ENCODE measurements at places on chromosomes 6 and 20.
A peak's percentile ranks its signal among the peaks of the same experiment; 100 is the strongest.

GRCh38 chr6:82084324-82084920, 163.1 kb downstream of the IBTK start:
- no peak for DNase-seq

DNA sequence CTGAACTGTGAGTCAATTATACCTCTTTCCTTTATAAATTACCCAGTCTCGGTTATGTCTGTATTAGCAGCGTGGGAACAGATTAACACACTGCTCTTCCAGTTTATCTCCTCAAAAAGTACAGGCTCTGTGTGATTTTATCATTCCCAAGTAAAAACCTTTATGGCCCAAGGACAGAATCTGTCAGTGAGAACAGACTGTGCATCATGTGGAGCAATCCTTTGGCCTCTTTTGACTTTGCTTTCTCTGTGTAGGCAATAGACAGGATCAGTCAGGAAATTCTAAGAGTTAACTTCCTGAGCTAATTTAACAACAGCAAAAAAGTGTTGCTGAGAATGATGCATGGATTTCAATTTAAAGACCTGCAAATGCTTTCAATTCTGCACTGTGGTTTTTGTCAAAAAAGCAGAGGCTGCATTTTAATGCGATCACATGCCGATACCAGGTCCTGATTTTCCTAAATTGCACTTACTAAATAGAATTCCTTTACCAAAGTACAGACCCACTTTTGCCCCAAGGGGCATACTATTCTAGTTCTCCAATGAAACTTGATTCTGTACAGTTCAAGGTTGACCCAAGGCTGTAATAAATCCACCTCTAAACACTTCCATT, 246.7 kb upstream of the MARCKS start:
- DNase-seq, result no peak

- no peak for DNase-seq
Observed at GRCh38 chr6:100096341-100096740, 102.3 kb upstream of the MCHR2 start.

- DNase-seq, result no peak
Observed at GRCh38 chr6:153976921-153977693, 61.9 kb upstream of the OPRM1 start.

- DNase-seq, result no peak
Observed at GRCh38 chr20:24337551-24337950, 131.9 kb upstream of the SYNDIG1 start.

GRCh38 chr6:119284861-119285521, 64.6 kb downstream of the MAN1A1 start:
- no peak for DNase-seq

GRCh38 chr6:90326404-90327057, 29.9 kb upstream of the BACH2 start:
- no peak for DNase-seq

DNA sequence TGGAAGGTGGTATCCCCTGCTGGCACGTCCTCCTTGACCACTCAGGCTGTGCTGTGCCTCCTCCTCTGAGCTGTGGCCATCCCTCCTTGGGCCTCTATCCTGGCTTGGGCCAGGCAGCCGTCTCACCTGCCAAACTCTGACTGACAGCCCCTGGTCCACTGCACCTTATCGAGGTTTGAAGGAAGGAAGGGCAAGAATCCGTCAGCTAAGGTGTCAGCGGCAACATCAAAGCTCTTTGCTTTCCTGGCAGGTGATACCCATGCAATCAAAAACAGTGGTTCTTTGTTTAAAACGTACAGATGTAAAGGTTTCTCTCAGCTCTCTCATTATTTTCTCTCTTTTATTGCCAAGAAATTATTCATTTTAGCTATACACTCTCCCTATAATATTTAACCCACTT, 203.9 kb downstream of the TBXT start:
- no peak for DNase-seq

DNA sequence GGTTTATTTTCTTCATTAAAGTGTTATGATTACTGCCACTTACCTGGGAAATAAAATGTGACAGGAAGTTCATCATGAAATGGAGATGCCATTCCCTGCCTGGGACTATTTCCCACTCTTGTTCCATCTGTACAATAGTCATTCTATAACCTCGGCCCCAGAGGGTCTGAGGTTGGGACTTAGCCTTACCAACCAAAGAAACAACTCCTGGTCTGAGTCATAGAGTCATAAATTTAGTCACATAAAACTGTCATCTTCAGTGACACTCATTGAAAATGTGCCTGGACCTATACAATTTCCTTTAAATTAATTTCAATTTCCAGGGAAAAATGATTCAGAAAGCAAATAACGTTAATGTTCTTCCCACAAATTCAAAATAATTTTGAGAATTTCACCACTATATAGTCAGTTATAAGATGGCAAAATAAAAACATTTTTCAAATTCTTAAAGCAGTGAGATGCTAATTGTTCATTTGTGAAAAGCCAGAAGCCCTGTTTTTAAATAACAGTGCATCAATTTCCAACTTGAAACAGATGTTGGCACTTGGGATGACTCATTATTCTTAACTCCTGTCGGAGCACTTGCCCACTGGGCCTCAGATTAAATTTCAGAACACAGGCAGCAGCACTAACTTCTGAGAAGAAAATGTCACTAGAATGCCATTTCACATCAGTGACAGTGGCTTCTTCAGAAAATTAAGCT, 201.2 kb upstream of the SMLR1 start:
- DNase-seq, result no peak

DNA sequence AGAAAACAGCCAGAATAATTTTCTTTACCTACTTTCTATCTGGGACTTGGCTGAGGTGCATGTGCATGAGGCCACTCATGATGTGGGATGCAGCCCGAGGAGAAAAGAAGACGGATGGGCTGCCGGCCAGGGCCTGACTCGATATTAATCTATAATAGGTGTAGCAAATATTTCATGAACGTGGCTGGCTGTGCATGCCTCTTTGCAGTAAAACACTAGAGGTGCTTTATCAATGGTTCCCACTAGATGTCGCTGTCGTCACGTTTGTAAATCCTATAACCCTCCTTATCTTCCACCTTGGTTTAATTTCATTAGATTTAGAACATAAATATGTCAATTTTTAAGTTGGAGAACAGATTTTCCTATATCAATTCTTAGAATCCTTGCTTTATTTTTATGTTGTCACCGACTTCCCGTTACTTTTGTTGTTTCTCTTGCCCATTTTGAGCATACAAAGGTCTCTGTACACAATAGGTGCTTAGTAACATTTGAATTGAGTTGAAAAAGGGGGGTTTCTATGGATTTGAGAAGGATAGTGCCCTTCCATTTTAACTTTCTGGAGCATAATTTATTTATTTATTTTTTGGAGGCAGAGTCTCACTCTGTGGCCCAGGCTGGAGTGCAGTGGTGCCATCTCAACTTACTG, 19.6 kb upstream of the FERMT1 start:
- peak; percentile 7 for DNase-seq

DNA sequence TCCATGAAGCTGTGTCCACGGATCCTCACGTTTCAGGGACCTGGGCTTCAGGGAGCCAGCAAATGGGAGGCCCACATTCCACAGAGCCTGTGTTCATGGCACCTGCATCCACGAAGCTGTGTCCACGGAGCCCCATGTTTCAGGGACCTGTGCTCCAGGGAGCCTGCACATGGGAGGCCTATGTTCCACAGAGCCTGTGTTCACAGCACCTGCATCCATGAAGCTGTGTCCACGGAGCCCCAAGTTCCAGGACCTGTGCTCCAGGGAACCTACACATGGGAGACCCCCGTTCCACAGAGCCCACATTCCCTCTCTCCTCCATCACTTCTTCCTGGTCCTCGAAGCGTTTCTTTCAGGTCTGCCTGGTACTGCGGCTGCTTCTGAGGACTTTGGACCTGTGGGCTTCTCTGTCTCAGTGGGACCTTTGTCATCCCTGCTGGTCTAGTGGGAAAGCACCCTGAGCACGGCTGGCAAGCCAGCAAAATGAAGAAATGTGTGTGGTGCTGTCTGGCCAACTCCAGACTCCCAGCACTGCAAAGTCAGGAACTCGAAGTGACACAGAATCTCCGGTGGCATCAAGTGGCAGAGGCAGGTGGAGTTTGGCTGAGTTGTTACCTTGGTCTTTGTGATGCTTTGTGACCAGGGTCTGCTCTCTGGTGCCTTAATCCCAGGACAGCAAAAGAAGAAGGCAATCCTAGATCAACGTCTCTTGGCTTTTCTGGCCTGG, 245.9 kb downstream of the DLL1 start:
- no peak for DNase-seq

GRCh38 chr20:58695895-58696375, 3.3 kb downstream of the NPEPL1 start:
- no peak for DNase-seq

DNA sequence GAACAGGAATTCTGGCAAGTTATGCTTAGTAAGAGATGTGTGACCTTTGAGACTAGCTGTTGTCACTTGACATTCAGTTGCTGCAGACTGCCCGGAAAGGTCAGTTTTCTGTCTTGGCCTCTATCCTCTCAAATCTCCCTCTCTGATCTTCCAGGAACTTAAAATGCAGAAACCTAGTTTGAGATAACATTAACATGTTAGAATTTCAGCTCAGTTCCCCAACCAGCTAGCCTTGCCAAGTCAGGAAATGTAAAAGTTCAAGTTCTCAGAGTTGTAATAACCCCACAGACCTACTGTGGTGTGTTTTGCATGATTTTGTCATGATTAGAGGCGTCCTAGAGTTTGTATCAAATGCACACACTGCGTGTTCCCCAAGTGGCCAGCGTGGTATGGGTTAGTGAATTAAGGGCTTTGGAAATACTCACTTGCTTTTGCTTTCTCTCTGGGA, 46.6 kb downstream of the DUSP22 start:
- no peak for DNase-seq

GRCh38 chr20:58020656-58021454, 207.6 kb downstream of the ANKRD60 start:
- DNase-seq, result no peak

- no peak for DNase-seq
Observed at GRCh38 chr6:90179190-90180169, 117.2 kb downstream of the BACH2 start.

All from effector CD8-positive, alpha-beta T cell (primary cell).